Motor neuron (in vitro differentiated cells): ENCODE measurements at places on chromosomes 3 and 15. TPM values are rescaled to one million over a fixed set of nuclear protein-coding genes. Genes with fewer than 3 reads are reported as not detected.

The SOX2 gene
- 129 and 134 TPM in 2 replicates for total RNA-seq

The MB21D2 gene
- total RNA-seq: 21.1 and 21.7 TPM in 2 replicates

The ZNF501 gene
- 0.43 and 0.71 TPM in 2 replicates for total RNA-seq

The PATL2 gene
- total RNA-seq: 0.92 and 1.7 TPM in 2 replicates

The VIPR1 gene
- 0.60 and 0.83 TPM in 2 replicates for total RNA-seq

The IGDCC3 gene
- 5.8 and 6.0 TPM in 2 replicates for total RNA-seq

The DAZL gene
- not detected in 2 replicates for total RNA-seq

The GOLGA8K gene
- total RNA-seq: 0.43 and 0.61 TPM in 2 replicates

The TMEM212 gene
- not detected in 2 replicates for total RNA-seq

The WDR93 gene
- total RNA-seq: 0.11 and 0.13 TPM in 2 replicates

The CLEC3B gene
- not detected in 2 replicates for total RNA-seq

The ITIH3 gene
- 0.22 and 6.4 TPM in 2 replicates for total RNA-seq

The OR5H2 gene
- not detected in 2 replicates for total RNA-seq

The MAP3K13 gene
- 25.0 and 26.0 TPM in 2 replicates for total RNA-seq

The CPNE9 gene
- 0.82 and 1.4 TPM in 2 replicates for total RNA-seq

The SLC24A5 gene
- 0.11 TPM in 1 of 2 replicates, not detected in the other for total RNA-seq

The NR1I2 gene
- total RNA-seq: 0.14 and 0.33 TPM in 2 replicates

The CLRN1 gene
- total RNA-seq: 3.6 and 5.3 TPM in 2 replicates

The PP2D1 gene
- total RNA-seq: 0.89 and 1.1 TPM in 2 replicates

The MKRN3 gene
- 1.5 and 2.1 TPM in 2 replicates for total RNA-seq

The CACNA2D3 gene
- total RNA-seq: 8.9 and 10.4 TPM in 2 replicates

The GOLGA8H gene
- total RNA-seq: 0.27 and 0.44 TPM in 2 replicates

The CELSR3 gene
- 40.7 and 45.8 TPM in 2 replicates for total RNA-seq

The PIF1 gene
- total RNA-seq: 0.55 and 0.57 TPM in 2 replicates

The PRICKLE2 gene
- total RNA-seq: 2.1 and 5.7 TPM in 2 replicates

The EEF1AKMT4 gene
- 6.8 and 7.2 TPM in 2 replicates for total RNA-seq

The SYNM gene
- 8.6 and 9.7 TPM in 2 replicates for total RNA-seq

The HSPBAP1 gene
- total RNA-seq: 4.8 and 6.9 TPM in 2 replicates

The GPR62 gene
- total RNA-seq: 0.81 and 0.92 TPM in 2 replicates

The SLC28A1 gene
- total RNA-seq: 0.14 TPM in 1 of 2 replicates, not detected in the other
